ENCODE measurements at places on chromosomes 5 and 9.

DNA sequence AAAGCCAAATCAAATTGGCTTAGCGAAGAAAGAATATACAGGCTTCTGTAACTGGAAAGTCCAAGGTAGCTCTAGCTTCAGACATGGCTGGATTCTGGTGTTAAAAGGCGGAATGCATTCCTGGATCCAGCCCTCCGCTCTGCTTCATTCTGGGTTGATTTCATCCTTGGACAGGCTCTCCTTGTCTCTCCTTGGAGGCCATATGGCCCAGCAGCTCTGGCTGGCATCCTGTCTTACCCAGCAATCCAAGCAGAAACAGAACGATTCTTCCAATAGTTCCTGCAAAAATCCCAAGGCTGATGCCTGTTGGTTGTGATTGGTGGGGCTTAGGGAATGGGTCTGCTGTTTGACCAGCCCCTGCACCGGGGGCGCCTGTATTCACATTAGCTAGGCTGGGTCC is 37.0 kb upstream of the SAP30L start:
- no peak for DNase-seq

GRCh38 chr5:157761690-157762621 is 18.4 kb downstream of the LSM11 start:
- DNase-seq = peak; percentile 53

DNA sequence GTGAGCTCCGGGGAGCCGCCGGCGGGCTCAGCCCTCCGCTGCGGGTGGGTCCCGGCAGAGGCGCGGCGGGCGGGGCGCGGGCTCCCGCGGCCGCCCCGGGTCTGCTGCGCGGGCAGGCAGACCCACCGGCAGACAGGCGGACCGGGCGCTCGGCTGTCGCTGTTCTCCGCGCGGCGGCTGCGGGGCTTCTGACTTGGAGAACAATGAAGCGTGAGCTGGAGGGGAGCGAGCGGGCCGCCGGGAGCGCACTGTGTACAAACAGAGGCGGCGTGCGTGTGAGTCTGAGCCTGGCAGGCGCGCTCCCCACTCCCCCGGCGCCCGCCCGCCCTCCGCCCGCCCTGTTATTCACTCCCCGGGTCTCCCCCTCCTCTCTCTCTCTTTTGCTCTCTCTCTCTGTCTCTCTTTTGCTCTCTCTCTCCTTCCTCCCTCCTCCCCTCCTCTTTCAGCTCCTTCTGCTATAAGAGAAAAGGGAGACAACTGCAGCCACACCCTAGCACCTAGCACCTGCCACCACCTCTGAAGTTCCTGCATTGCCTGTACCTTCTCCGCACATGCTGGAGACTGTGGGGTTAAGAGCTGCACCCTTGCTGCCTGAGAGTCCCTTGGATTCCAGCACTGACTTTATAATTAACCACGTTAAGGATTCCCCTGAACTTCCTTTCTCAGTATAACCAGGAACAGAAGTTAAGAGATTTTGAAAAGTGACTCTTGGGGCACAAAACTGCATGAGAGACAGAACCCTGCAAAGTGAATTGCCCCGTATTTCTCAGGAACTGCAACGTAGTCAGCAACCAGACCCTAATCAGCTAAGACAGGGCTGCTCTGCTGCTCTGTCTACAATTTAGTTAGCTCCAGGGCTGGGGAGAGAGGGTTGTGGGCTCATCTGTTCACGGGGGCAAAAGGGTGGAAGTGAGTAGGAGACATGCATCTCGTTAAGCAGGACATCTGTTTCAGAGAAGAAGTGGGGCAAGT is at the start of gene EDIL3:
Gene EDIL3 (minus strand): TSS at position 277 of the 972 bp plus-strand sequence. CDS start 506 bp downstream, outside the sequence.
- DNase-seq = no peak

- DNase-seq = no peak
These were observed 325.1 kb upstream of the PRR16 start for GRCh38 chr5:120139039-120139438.

- DNase-seq = no peak
These were observed 54.6 kb downstream of the ALG2 start for GRCh38 chr9:99167119-99167518.

DNA sequence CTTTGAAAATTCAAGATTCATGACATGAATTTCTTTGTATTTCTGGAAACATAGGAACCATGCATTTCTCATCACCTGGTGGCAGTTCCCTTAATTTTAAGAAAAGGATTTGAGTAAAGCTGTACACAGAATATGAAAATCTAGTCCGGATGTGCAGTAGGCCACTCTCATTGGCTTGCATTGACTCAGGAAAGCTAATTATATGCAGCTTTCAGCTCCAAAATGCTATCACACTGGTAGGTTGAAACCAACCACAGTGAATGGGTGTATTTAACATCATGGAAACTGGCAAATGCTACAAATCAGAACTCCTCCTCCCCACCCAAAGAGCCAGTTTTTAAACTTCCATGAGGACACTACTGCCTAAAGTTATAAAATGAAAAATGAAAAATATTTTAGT is 161.6 kb upstream of the FBXL17 start:
- DNase-seq = no peak

- DNase-seq = no peak
These were observed 58.3 kb downstream of the MVB12B start for GRCh38 chr9:126384926-126385325.

- no peak for DNase-seq
These were observed 164.7 kb upstream of the TARS1 start for GRCh38 chr5:33275921-33276627.

GRCh38 chr9:132753593-132753880 is 83.3 kb downstream of the GTF3C4 start:
- DNase-seq = no peak

DNA sequence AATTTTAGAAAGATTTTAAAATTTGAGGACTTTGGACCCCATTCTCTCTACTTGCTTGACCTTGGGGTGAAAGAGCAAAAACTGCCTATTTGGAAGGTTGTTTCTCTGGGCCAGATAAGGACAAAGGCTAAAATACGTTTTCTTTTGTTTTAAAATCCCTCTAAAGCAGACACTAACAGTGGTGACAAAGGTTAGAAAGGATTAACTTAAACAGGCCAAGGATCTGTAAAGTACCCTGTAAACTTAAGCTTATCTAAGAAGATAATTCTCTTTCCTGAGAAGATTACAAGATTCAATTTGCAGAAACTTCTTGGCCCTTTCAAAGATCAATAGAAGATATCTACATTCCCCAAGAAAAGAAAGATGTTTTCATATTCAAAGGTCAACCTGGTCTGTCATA is 12.1 kb downstream of the TRPM6 start:
- DNase-seq = no peak

GRCh38 chr9:38019731-38020130 is 49.3 kb downstream of the SHB start:
- DNase-seq = no peak

- DNase-seq = peak; percentile 85
These were observed at the start of gene HEXB for GRCh38 chr5:74684900-74685851. TSS of gene HEXB (plus strand) at chr5:74685233. CDS start at chr5:74685261, 28 bp downstream.

Data from CD4-positive, alpha-beta T cell treated with Interleukin-12 subunit alpha and Interleukin-12 subunit beta, for 1 hour (primary cell).